ENCODE measurements at places on chromosomes 12 and 14. TPM values are rescaled to one million over a fixed set of nuclear protein-coding genes. Genes with fewer than 3 reads are reported as not detected.

RND1 gene
- 3.0 TPM for polyA plus RNA-seq

GUCY2C gene
- polyA plus RNA-seq = not detected

SLC6A12 gene
- 0.67 TPM for polyA plus RNA-seq

IL22 gene
- polyA plus RNA-seq = 2.3 TPM

TCL1B gene
- not detected for polyA plus RNA-seq

FOXN3 gene
- polyA plus RNA-seq = 12.5 TPM

KCNH3 gene
- polyA plus RNA-seq = 1.3 TPM

IL26 gene
- polyA plus RNA-seq = not detected

CD4 gene
- 1.4 TPM for polyA plus RNA-seq

HIGD1C gene
- not detected for polyA plus RNA-seq

PROX2 gene
- polyA plus RNA-seq = 0.18 TPM

CD69 gene
- 0.24 TPM for polyA plus RNA-seq

MANSC1 gene
- 35.7 TPM for polyA plus RNA-seq

DBX2 gene
- polyA plus RNA-seq = 0.19 TPM

MSI1 gene
- polyA plus RNA-seq = 1.0 TPM

SAMD4A gene
- 8.4 TPM for polyA plus RNA-seq

OR10G2 gene
- not detected for polyA plus RNA-seq

OR6J1 gene
- polyA plus RNA-seq = not detected

HCAR1 gene
- polyA plus RNA-seq = not detected

OR6C1 gene
- not detected for polyA plus RNA-seq

ASPG gene
- polyA plus RNA-seq = not detected

DEGS2 gene
- polyA plus RNA-seq = 1.2 TPM

PCED1B gene
- not detected for polyA plus RNA-seq

FLVCR2 gene
- not detected for polyA plus RNA-seq

SERPINA1 gene
- polyA plus RNA-seq = not detected

TRPV4 gene
- polyA plus RNA-seq = not detected

PPP4R4 gene
- polyA plus RNA-seq = 101 TPM

KRT73 gene
- polyA plus RNA-seq = not detected

PLEKHD1 gene
- 46.0 TPM for polyA plus RNA-seq

SCN8A gene
- polyA plus RNA-seq = 30.8 TPM

TNFRSF1A gene
- polyA plus RNA-seq = 2.3 TPM

CCDC88C gene
- polyA plus RNA-seq = 0.17 TPM

FGF23 gene
- polyA plus RNA-seq = not detected

PIANP gene
- polyA plus RNA-seq = 29.7 TPM

RIN3 gene
- not detected for polyA plus RNA-seq

APPL2 gene
- 73.9 TPM for polyA plus RNA-seq

FKBP11 gene
- 2.2 TPM for polyA plus RNA-seq

ZNF605 gene
- 14.6 TPM for polyA plus RNA-seq

RERGL gene
- polyA plus RNA-seq = 4.0 TPM

OR6C2 gene
- not detected for polyA plus RNA-seq
